Brain microvascular endothelial cell (primary cell): ENCODE measurements at places on chromosomes 16 and 17.

DNA sequence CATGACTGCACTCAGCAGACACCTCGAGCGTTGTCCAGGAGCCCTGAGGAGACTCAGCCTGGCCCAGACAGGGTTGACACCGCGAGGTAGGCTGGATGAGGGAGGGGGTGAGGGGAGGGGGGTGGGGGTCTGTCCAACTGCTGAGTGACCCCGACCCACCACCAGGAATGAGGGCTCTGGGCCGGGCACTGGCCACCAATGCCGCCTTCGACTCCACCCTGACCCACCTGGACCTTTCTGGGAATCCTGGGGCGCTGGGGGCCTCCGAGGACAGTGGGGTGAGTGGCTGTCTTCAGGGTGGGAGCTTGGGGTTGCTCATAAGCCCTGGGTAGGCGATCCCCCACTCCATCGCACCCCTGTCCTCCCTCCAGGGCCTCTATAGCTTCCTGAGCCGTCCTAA lies 2.7 kb downstream of the CARMIL2 start:
- no peak for DNase-seq

GRCh38 chr16:87461466-87461991 lies 31.3 kb downstream of the ZCCHC14 start:
- no peak for DNase-seq

- no peak for DNase-seq
Measured at GRCh38 chr17:6231886-6232731, 161.9 kb downstream of the WSCD1 start.

GRCh38 chr16:88287219-88287618 lies 95.5 kb upstream of the ZNF469 start:
- DNase-seq = no peak

- no peak for DNase-seq
Measured at GRCh38 chr16:4316864-4317531, 1.1 kb downstream of the GLIS2 start.

- no peak for DNase-seq
Measured at GRCh38 chr17:44310609-44311376, 2.4 kb downstream of the RUNDC3A start.

GRCh38 chr17:16068323-16068722 lies 68.7 kb downstream of the TTC19 start:
- no peak for DNase-seq

DNA sequence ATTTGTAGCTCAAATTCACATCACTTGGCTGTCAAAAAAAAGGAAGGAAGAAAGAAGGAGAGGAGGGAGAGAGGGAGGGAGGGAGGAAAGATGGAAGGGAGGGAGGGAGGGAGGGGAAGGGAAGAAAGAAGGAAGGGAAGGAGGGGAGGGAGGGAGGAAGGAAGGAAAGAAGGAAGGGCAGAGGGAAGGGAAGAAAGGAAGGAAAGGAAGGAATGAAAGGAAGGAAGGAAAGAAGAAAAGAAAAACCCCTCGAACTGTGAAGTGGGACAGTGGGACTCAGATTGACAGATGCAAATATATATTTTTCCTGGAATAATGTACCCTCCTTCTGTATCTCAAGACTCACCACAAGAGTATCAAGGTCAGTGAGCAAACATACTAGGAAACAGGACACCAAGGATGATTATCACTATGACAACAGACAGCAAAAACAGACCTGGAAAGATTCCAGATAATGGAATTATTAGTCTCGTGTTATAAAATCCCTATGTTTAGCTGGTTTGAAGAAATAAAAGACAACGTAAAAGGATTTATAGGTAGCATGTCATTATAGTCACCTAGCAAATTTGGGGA lies 24.2 kb upstream of the ABCA3 start:
- DNase-seq = no peak
